Right cardiac atrium (tissue), 5 donors: ENCODE measurements at places on chromosomes 5 and 9. TPM values are rescaled to one million over a fixed set of nuclear protein-coding genes. Genes with fewer than 3 reads are reported as not detected.

C5orf46 gene
- 2.3 TPM for total RNA-seq

DNA sequence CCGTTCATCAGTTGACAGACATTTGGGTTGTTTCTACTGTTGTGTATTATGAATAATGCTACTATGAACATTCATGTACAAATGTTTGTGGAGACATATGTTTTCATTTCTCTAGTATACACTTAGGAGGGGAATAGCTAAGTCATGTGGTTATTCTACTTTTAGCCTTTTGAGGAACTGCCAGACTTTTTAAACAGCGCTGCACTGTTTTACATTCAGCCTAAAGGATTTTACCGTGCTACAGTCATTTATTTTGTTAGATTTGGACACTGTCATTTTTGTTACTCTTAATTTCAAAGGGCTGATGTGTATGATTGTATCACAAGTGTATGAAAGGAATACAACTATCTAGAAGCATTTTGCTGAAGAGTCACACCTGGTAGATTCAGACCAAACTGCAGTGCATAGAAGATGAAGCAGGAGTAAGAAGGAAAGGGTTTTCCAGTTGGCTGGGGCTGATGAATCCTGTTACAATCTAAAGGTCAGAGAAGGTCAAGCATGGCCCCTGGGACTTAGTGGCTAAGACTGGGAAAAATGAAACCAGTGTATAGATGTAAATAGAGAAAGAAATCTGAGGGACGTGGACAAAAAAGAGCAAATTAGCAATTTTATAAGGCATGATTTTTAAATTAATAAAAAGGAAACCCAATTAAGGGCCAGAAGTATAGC is 509.7 kb downstream of the PSAT1 start:
- no peak for DNase-seq

DNA sequence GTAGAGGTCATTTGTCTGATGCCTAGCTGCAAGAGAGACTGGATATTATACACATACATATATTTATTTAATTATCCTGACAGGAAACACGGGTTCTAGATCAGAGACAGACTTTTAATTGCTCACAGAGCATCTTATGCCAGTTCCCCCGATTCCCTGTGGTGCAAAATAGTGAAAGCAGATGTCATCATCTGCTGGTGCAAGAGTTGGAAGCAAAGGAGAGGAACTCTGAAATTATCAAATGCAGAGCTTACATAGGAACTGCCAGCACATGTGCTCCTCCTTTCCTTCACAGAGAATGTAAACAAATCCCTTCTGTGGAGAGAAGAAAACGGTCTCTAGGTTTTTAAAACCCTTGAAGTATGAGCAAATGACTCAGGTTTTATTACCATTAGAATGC is 69.3 kb downstream of the DTWD2 start:
- DNase-seq = no peak

DNA sequence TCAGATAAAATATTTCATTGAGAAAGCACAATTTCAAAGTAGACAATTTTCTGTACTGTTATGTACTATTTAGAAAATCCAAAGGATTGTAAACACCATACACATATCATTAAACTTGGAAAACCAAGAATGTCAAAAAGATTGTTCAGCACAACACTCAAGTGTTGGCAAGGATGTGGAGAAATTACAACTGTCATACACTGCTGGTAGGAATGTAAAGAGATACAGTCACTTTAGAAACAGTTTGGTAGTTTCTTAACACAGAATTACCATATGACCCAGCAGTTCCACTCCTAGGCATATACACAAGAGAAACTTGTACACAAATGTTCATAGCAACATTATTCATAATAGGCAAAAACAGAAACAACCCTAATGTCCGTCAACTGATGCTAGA is 71.2 kb downstream of the OR2K2 start:
- DNase-seq = no peak

DNA sequence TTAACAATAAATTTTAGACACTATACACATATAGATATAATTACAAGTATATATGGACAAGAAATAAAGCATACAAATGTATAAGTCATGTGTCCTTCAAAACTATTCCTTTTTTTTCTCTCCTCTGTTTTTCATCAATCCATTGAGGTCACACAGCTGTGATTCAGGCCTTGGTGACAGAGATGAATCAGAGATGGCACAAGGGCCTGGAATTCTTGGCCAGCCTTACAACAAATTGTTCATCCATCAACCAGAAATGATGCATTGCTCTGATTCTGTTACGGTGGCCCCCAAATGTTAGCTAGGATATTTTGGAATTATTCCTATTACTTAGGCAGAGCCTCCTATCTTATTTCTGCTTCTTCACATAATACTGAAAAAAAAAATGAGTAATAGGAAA is 108.7 kb upstream of the MPDZ start:
- DNase-seq = no peak

GDF9 gene
- 0.14 TPM for total RNA-seq

DNA sequence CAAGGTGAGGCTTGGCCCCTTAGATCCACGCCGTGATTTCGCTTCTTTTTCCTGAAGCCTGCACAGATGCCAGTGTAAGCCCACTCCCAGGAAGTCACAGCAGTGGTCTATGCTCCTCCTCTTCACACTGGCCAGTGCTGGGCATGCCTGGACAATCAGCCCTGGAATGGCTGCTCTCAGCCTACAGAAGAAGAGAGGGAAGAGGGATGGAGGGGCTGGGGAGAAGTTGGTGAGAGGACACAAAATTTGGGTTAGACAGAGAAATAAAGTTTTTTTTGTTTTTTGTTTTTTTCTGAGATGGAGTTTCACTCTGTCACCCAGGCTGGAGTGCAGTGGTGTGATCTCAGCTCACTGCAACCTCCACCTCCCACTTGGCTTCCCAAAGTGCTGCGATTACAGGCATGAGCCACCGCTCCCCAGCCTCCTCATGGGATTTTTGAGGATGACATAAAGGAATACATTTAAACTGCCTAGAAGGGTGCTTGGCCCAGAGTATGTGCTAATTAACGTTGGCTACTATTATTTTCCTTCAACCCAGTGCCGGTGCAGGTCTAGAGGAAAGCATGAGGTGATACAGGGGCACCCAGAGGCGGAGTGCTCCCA is 830 bp downstream of the S100Z start:
- DNase-seq = no peak

NTRK2 gene
- total RNA-seq = 55.3 TPM

PTPN3 gene
- total RNA-seq = 9.3 TPM

GRCh38 chr5:165457859-165458481 is 1952.6 kb downstream of the MAT2B start:
- no peak for DNase-seq

DNA sequence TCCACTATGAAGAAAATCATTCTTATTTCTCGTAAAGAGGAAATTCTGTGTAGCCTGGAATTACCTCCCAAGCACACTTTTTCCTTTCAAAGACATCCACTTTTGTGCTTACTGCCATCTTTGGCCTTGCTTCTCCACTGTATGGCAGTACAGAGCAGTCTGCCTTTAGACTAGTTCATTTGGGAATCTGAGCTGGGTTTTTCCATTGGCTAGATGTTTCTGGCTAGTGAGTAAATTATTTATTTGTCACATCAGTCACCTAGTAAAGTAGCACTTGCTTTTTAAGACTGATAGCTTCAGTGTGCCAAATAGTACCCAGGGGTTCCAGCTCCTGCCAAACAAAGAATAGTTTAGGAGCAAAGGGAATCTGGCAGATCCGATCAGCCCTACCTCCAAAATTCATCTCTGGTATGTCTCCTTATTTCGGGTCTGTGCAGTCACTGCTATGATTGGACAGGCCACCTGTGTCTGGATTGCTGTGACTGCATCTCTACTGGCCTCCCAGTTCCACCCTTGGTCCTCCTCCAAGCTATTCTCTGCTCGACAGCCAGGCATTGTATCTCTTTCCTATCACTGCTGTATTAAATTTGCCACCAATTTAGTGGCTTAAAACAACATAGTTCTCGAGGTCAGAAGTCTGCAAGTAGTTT is 97.6 kb downstream of the NUDT12 start:
- no peak for DNase-seq

TSSK1B gene
- not detected for total RNA-seq

- DNase-seq = no peak
These were observed 34.4 kb downstream of the CFAP90 start for GRCh38 chr5:7816535-7816901.

DNA sequence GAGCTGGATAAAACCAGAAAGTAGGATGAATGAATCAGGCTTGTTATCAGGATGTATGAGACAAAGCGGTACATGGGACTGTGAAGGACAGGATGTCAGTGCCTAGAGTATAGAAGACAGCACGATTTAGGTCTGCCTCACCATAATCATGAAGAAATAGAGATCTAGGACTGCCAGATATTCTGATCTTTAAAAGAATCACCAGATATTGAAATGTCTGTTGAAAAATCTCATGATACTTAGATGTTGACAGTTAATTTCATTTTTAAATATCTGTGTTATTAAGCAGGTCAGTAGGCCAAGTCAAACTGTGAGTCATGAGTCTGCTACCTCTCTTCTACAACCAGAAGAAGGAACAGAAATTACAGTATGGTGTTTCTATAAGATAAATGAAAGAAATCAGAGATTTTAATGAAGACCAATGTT is 65.0 kb downstream of the ST8SIA4 start:
- DNase-seq = no peak

GRCh38 chr9:15243081-15243480 is 63.9 kb downstream of the TTC39B start:
- DNase-seq = no peak

- no peak for DNase-seq
These were observed 34.2 kb upstream of the MYO10 start for GRCh38 chr5:16970260-16970659.

DNA sequence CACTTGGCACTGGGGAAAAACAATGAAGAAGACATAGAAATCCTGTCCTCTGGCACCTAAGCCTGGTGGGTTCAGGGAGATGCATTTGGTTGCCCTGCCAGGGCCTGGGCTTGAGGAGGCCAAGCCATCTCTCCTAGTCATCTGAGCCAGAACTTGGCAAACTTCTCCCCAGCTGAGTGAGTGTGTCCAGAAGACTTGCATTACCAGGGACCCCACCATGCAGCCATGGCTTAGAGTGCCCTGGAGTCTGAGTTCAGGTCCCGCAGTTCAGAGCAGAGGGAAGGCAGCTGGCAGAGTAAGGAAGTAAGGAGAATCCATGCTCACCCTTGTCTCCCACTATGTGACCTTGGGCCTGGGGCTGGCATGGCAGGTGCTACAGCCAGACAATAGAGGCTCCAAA is 37.4 kb upstream of the FCN1 start:
- DNase-seq = no peak

GNA14 gene
- 5.2 TPM for total RNA-seq
